OCI-LY7 (cell line): ENCODE measurements at places on chromosomes 16 and 17. TPM values are rescaled to one million over a fixed set of nuclear protein-coding genes. Genes with fewer than 3 reads are reported as not detected.

Gene PRR29
- total RNA-seq, result 0.29 TPM in 1 of 2 replicates, not detected in the other

Gene YBX2
- total RNA-seq, result 6.7 and 11.8 TPM in 2 replicates

Gene CD300LD
- not detected in 2 replicates for total RNA-seq

Gene GRN
- 228 and 247 TPM in 2 replicates for total RNA-seq

Gene PDILT
- total RNA-seq, result not detected in 2 replicates

Gene ZNF19
- total RNA-seq, result 3.9 and 5.3 TPM in 2 replicates

Gene KRT20
- total RNA-seq, result not detected in 2 replicates

Gene GNPTG
- 24.1 and 26.6 TPM in 2 replicates for total RNA-seq
